ENCODE measurements at places on chromosomes 5 and 9.

DNA sequence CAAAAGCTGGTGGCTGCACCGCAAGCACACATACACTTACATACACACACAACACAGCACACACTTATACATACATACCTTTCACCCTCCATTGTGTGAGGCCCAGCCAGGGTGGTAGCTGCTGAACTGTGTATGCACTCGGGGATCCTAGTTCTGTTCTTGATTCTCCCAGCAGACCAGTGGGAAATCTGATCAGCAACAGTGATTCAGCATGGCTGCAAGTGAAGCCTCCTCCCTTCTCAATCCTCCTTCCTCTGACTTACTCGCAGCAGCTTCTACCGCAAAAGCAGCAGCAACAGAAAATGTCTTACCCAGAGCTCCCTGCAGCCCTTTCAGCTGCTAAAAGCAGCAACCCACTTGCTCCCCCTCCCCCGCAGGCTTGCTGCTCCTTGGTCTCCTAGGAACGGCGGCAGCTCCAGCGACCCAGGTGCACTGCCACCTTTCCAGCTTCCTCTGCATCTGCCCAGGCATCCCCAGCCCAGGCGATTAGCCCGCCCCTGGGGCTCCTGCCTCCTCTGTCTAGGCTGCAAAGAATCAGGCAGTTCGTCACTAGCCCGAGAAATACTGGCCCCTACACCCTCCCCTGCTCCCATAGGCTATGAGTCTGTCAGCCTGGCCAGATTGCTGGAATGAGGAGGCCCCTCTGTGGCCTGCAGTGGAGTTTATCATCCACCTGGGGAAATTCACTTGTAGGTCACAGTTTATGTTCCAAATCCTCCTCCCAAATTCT is at the start of gene KLHL3:
KLHL3 (minus strand) TSS at position 535 of the 730 bp plus-strand sequence; CDS start at position 92, 443 bp downstream.
- peak; percentile 39 for DNase-seq

- DNase-seq: no peak
Observed at GRCh38 chr5:143228597-143229293, 174.7 kb downstream of the NR3C1 start.

DNA sequence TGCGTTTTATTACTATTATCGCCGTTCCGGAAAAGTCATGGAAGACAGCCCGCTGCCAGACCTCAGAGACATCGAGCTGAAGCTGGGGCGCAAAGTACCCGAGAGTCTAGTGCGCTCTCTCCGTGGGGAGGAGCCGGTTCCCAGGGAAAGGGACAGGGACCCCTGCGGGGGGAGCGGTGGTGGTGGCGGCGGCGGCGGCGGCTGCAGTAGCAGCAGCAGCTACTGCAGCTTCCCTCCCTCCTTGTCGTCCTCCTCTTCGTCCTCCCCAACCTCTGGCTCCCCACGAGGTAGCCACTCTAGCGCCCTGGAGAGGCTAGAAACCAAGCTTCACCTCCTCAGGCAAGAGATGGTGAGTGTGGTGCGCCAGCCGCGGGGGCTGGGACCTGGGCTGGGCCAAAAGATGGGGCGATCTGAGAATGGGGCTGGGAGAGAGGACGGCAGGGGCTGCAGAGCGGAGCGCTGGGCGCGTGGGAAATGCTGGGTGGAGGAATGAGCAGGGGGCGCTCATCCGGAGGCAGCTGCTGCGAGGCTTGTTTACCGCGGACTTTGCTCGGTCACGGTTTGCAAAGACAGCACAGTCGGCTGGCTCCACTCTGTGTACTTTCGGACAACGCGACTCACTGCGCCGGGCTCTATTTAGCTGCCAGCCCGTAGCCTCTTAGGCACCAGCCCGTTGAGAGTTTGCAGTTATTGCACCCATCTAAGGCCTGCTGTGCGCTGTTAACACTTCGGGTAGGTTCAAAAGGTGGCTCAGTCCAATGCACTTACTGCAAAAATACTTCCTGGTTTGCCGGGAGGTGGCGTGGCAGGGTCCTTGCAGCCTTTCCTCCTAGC is 1.1 kb downstream of the LURAP1L start:
- no peak for DNase-seq

DNA sequence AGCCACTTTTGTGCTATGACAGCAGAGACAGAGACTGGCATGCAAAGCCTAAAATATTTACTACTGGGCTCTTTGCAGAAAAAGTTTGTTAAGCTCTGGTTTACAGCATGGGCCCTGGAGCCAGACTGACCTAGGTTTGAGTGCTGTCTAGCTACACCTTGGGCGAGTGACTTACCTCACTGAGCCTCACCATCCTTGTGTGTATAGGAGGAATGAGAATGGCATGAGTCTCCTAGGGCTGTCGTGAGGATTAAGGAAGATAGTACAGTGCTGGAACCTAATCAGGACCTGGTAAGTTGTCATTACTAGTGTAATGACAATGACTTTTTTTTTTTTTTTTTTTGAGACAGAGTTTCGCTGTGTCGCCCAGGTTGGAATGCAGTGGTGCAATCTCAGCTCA is 65.2 kb downstream of the MSX2 start:
- DNase-seq: no peak

DNA sequence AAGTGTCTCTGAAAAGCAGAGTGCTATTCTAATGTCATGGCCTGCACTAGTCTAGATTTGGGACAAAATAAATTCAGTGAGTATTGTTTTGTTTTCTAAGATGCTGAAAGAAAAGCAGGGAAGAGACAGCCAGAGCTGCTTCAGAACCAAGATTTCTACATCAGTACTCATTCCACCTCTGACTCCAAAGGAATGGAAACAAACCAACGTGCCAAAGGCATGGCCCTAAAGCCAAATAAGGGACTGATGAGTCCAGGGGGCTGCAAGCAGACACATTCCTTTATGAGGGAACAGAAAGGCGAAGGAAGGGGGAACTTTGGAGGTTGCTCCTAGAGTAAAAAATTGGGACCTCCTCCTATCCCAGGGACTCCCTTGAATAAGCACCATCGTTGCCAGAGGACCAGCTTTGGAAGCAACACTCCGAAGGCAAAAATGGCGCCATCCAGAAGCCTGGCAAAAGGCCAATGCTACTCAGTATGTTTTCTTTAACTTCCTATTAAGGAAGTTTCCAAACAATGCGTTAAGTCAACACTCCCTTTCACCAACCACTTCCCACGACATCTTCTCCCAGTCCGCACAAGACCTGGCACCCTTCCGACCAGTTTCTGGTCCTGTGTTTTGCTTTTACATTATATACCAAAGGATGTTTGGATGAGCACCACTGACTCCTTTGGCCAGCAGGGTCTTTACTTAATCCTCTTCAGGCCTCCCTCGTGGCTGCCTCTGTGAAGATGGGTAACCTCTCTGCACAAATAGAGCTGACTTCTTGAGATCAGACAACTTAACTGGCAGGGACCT is 31.6 kb downstream of the ADAM19 start:
- DNase-seq: peak; percentile 30

GRCh38 chr5:127076315-127077129 is 3.2 kb upstream of the C5orf63 start:
- DNase-seq: no peak

GRCh38 chr5:119726544-119726943 is 97.2 kb downstream of the FAM170A start:
- DNase-seq: no peak

DNA sequence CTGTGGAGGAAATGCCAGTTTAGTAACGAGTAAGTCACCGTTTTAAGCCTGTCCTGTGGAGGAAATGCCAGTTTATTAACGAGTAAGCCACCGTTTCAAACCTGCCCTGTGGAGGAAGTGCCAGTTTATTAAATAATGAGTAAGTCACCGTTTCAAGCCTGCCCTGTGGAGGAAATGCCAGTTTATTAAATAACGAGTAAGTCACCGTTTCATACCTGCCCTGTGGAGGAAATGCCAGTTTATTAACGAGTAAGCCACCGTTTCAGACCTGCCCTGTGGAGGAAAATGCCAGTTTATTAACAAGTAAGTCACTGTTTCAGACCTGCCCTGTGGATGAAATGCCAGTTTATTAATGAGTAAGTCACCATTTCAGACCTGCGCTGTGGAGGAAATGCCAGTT is 18.9 kb upstream of the PDCD6 start:
- DNase-seq: no peak

DNA sequence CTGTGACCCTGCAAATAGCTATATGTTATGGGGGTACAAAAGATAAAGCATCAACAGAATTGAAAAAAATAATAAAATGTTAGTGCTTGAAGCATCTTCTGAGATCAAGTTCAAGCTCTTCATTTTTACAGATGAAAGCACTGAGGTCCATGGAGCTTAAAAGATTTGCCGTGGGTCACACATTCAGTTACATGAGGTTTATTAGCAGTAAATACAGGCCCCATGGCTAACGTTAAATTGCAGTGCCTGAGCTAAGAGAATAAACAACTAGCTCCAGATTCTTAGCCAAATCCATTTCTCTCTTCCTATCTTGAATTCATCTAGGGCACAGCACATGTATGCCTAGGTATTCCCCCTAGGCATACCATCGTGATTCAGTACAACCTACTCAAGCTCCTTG is 2052.7 kb upstream of the C9orf72 start:
- DNase-seq: no peak

DNA sequence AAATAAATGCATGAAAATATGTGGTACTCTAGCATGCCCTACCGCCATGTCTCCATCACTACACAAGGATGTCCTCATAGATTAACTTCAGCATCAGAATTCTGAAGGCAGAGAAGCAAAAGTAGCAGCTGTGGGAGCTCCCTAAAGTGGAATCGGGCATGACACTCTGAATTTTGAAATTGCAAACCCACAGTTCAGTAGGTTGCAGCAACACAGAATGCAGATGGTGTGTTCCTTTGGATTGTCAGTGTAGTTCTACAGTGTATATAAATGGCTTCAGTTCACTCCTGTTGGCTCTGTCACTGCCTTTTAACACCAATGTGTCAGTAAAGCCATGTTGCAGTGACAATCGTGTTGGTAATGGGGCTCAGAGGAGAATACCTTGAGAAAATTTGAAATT is 973.6 kb upstream of the WWC1 start:
- DNase-seq: no peak

DNA sequence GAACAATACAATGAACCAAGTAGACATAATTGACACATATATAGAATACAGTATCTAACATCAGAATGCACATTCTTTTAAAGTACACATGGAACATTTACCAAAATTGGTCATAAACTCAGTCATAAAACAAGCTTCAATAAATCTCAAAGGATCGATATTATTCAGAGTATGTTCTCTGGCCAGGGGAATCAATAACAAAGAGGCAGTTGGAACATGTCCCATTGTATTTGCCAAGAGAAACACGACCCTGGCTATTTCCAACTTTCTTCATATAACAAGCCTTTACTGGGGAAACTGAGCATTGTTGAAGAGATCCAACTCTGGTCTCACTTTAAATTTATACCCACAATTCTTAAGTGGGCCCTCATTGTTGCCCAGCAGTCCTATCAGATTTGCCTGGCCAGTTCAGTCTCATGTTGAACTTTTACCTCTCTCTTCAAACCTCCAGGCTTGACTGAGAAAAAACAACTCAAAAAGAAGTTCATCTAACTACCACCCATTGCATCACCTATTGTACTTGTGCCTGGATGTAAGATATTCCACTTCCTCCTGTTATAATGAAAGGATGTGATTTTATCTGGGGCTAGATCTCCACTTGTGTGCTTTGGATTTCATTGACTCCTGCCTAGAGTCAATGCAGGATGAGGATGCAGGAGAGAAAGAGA is 162.5 kb downstream of the HSPA4 start:
- DNase-seq: no peak

- no peak for DNase-seq
Observed at GRCh38 chr5:93497096-93497495, 83.9 kb downstream of the NR2F1-AS1 start.

GRCh38 chr5:180193749-180194375 is 15.1 kb downstream of the RASGEF1C start:
- no peak for DNase-seq

GRCh38 chr5:67303356-67303755 is 106.8 kb upstream of the CD180 start:
- peak; percentile 35 for DNase-seq

DNA sequence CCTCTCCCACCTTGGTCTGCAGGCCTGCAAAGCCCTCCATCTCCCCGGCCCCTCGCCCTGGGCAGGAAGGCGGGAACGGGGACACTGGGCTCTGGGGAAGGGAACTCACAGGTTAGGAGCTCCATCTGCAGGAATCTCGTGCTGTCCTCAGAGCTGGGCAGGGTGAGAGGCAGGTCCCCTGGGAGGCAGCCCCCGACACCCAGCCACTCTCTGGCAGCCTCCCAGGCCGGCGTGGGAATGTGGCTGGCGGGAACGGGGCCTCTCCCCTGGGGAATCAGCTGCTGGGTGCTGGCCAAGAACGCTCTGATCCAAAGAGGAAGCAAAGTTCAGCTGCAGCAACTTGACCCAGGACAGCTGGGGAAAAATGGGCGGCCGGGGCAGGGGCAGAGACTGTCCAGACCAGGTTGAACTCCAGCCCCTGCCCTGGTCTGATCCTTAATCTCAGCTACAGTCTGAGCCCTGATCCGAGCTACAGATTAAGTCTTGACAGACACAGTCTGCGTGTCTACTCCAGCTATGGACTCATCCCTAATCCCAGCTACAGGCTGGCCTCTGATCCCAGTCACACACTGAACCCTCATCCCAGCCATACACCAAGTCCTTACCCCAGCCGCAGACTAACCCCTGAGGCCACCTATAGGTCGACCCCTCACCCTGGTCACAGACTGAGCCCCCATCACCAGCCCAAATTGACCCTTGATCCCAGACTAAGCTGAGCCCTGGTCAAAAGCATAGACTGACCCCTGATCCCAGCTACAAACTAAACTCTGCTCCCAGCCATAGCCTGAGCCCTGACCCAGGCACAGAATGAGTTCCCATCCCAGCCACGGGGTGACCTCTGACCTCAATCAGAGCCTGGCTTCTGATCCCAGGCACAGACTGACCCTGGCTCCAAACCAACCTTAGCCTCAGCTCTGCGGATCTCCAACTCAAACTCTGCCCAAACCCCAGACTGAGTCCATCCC is 37.3 kb upstream of the EGFL7 start:
- DNase-seq: peak; percentile 56

DNA sequence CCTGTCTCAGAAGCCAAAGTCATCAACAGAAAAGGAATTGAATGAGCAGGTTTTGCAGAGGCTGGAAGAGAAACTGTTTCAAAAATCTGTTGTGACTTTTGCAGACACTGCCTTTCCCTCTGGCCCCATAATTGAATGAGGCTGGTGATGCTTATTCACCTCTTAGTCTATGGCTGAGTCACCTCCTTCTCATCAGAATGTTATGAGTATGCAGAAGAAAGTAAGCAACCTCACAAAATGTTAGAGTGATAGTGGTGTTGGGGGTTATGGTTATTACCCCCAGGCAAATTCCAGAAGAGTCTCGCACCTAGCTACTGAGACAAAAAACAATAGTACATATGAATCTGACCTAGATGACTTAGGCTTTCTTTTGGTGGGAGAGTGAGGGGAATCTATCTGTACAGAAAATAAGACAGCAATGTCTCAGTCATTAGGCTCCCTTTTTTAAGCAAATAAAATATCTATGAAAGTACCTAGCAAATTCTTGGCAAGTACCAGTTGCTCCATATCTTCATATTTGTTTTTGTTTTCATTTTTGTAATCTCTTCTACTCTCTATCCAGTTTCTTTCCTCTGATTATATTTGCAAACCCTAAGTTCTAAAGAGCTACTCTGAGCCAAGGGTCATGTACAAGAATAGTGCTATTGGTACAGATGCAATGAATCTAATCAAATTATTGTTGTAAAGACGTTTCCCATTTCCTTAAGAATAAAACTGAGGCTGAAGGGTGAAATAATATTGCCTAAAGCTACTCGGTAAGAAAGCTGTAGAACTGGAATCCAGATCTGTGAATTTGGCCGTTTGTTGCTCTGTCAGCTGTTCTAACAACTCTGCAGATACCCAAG is 498.1 kb upstream of the TNC start:
- DNase-seq: no peak

- no peak for DNase-seq
Observed at GRCh38 chr9:79687131-79687447, 115.3 kb downstream of the TLE4 start.
